NCI-H1105 treated with DMSO at 0.1 percent for 48 hours (cell line): ENCODE measurements at places on chromosomes 1 and 21.
A peak's percentile ranks its signal among the peaks of the same experiment; 100 is the strongest.

- no peak for DNase-seq
Observed at GRCh38 chr1:19988267-19989006, 9.0 kb upstream of the PLA2G2A start.

GRCh38 chr1:37391211-37392011 lies 83.0 kb upstream of the ZC3H12A start:
- DNase-seq = peak; percentile 97

- no peak for DNase-seq
Observed at GRCh38 chr1:192053531-192053971, 104.7 kb upstream of the RGS18 start.

DNA sequence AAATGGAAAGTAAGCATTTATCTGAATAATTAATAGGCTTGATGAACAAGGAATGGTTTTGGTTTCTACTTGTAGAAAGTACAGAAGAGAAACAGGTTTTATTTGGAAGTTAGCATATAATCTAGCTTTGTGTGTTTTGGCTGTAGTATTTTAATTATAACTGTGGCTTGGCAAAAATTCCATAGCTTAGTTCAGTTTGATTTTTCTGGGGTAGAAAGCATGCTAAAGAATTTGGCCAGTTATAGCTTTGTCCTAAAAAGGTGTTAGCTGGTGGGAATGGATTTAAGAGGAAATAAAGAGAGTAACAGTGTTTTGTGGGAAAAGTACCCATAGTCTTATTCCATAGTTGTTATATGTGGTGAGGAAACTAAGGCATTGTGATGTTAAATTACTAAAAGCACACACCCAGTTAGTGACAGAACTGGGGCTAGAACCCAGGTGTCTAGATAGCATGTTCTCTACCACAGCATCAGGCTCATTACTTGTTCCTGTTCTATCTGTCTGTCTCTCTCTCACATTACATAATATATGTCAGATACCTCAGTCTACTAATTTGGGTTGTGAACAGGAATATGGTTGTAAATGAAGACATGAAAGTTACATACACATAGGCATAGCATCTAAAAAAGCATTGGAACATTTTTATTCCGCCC lies 55.0 kb downstream of the MPZL1 start:
- DNase-seq = no peak

- no peak for DNase-seq
Observed at GRCh38 chr1:30034105-30034626, 689.2 kb downstream of the MATN1 start.

DNA sequence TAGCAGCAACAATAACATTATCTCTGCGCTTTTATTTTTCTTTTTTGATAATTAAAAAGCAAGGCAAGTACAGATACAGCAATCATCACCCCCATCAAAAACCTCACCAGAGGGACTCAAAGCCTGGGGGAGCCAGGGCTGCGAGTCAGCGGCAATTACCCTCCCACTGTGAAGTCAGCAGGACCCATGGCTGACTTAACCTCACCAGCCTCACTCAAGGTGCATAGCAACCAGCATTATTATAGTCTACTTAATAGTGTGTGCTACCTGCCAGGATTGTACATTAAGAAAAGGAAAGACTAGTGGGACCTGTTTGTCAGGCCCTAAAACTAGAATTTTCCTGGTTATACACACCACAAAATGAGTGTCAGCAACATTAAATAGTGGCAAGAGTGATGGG lies 28.9 kb upstream of the SERBP1 start:
- no peak for DNase-seq
